ENCODE measurements at places on chromosomes 4 and X. TPM values are rescaled to one million over a fixed set of nuclear protein-coding genes. Genes with fewer than 3 reads are reported as not detected.

Gene FRMD7
- total RNA-seq = not detected

Gene SCD5
- total RNA-seq = 0.88 TPM

Gene PDLIM3
- 7.6 TPM for total RNA-seq

Gene TEX13C
- total RNA-seq = 0.09 TPM

Gene HPGDS
- total RNA-seq = not detected

Gene GJB1
- total RNA-seq = not detected

Gene DKK2
- total RNA-seq = 0.34 TPM

Gene HERC5
- 20.7 TPM for total RNA-seq

Gene ARMCX6
- total RNA-seq = 36.6 TPM

Gene RAB40AL
- total RNA-seq = not detected

Gene ARAF
- total RNA-seq = 48.3 TPM

Gene AMBN
- total RNA-seq = not detected

Gene PDCL2
- total RNA-seq = not detected

Gene DRD5
- total RNA-seq = not detected

Gene CCDC158
- not detected for total RNA-seq

GRCh38 chr4:120816296-120816965 is 106.1 kb downstream of the PRDM5 start:
- no peak for DNase-seq

DNA sequence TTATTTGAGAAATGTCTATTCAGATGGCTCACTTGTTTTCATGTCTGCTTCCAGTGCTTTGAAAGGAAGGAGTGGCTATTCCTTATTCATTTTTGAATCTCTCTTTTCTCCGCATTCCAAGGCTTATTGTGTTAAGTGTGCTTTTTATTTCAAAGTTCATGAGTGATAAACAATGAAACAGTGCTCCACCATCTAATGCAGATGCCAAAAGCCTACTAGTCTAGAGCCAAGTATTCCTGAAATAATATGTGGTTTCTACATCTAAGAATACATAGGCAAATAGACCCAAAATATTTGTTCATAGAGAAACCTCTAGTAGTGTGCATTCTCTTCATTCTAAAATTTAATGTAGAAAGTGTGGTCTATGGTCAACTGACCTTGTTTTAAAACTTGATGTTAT is 187.3 kb downstream of the GABRB1 start:
- DNase-seq = no peak

DNA sequence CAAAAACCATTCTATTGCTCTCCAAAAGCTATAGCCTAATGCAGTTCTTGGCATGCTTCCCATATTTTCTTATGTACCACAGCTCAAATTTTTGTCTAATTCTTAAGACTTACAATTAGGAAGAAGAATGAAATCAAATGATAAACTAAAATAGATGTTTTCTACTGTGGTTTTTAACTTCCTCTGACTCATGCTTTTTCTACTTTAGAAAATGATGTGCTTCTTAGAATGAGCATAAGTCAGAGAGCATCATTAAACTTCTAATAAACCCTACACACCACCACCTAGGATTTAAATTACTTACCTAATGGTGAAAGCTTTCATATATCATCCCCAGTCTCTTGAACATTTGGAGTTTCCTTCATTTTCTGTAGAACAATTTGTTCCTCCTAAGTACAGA is 217.0 kb upstream of the NDST3 start:
- DNase-seq = no peak

DNA sequence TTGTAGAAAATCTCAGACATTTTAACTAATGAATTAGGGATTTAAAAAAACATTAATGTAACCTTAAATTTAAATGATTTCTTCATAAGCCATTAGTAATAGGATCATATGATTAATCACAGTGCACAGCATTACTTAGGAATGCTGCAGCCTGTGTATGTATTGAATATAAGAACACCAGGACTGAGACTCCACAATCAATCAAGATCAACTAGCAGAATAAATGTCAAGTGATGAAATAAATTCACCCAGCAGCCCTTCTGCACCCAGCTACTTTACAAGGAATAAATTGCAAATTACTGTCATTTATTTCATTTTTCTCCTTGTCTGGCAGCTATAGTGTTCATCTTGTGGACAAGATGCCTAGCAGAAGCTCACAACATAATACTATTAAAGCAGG is 46.5 kb downstream of the NEIL3 start:
- DNase-seq = no peak

DNA sequence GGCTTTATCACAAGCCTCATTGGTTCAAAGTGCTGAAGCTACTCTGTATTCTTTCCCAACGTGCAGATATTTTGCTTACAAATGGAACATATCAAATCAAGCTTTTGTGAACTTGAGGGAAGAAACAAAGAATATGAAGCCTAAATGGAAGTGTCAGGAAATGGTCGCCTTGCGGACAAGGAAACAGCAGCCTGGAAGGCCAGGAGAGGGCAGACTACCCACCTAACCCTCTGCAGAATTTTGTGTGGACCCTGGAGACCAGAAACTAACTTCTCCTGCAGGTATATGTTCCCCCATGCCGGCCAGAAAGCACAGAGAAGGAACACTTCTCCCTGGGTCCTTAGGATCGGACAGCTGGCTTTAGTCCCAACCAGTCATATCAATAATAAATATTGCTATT is 1425.8 kb downstream of the PCDH7 start:
- no peak for DNase-seq

DNA sequence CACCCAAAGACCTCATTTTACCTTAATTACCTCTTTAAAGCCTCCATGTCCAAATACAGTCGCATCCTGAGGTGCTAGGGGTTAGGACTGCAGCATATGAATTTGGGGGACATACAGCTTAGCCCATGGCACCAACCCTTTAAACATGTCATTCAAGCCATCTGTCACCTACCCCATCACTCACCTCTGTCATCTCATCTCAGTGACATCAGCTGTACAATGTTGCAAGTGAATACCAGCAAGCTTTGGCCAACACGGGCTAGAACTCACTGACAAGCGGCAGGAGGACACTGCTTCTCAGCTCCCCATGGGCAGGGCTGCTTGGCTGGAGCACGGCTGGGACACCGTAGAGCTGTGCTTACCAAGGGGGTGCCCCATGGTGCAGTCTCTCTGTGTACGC is 107.5 kb downstream of the STK32B start:
- no peak for DNase-seq

DNA sequence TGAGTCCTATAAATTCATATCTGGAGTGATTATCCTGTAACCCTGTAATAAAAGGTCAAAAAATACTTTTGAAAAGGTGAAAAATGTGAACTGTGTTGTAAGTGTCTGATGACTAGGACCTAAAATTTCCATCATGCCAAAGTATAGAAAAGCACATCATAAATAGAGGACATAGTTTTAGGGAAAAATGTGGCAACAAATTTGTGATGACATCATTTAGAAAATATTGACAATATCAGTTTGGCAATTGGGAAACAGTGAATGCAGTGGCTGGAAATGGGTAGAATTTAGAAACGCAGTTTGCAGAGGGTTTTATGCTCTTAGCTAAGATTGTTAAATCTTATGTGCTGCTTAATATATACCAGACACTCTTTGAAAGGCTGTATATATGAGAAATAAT is 1464.8 kb downstream of the RAPGEF2 start:
- no peak for DNase-seq

DNA sequence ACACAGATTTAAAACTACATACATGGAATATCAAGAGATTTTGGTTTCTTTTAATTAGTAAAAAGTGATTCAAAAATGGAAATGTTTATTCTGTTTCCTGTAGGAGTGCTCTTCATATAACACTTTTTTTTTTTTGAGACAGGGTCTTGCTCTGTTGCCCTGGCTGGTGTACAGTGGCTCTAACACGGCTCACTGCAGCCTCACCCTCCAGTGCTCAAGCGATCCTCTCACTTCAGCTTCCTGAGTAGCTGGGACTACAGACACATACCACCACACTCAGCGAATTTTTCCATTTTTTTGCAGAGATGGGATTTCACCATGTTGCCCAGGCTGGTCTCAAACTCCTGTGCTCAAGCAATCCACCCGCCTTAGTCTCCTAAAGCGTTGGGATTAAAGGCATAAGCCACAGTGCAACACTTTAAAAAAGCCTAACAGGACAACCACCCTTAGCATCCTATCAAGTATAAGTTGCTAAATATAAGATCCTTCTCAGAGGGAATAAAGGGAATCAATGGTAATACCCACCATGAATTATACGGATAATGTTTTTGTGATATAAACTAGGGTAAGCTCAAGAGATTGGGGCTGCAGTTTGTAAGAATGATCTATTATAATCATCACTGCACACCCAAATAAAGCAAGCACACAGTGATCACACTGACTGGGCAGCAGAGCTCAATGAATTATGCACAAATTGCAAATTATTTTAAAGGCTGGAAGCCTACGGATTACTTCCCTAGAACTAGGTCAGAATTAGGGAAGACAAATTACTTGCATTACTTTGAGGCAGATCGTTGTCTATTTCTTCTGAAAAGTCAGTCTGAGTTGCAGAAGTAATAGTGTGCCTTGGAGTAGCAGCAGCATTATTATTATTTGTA is 76.6 kb downstream of the RPS3A start:
- no peak for DNase-seq

- DNase-seq = no peak
Measured at GRCh38 chr4:173318240-173318639, 15.9 kb downstream of the HMGB2 start.

DNA sequence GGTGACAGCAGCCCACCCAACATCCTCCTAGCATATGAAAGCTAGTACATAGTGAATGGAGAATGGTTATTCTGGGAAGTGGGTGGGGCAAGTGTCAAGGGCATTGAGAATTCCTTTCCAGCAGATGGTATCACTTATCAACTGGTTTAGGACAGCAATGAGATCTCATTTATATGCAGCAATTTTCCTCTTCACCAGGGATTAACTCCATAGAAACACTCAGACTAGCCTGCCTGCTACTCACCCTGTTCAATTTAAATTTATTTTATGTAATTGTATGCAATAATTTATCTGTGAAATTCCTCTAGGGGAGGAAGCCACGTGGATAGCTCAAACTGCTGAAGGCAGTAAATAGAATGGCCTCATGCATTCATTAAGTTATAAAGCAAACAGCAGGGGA is 101.6 kb upstream of the MID1IP1 start:
- no peak for DNase-seq

GRCh38 chr4:173076903-173077634 is 91.5 kb upstream of the GALNT7 start:
- DNase-seq = no peak

- DNase-seq = no peak
Measured at GRCh38 chr4:77451530-77451929, 154.1 kb upstream of the CXCL13 start.

GRCh38 chr4:136495076-136495475 is 1037.2 kb downstream of the PCDH18 start:
- DNase-seq = no peak

DNA sequence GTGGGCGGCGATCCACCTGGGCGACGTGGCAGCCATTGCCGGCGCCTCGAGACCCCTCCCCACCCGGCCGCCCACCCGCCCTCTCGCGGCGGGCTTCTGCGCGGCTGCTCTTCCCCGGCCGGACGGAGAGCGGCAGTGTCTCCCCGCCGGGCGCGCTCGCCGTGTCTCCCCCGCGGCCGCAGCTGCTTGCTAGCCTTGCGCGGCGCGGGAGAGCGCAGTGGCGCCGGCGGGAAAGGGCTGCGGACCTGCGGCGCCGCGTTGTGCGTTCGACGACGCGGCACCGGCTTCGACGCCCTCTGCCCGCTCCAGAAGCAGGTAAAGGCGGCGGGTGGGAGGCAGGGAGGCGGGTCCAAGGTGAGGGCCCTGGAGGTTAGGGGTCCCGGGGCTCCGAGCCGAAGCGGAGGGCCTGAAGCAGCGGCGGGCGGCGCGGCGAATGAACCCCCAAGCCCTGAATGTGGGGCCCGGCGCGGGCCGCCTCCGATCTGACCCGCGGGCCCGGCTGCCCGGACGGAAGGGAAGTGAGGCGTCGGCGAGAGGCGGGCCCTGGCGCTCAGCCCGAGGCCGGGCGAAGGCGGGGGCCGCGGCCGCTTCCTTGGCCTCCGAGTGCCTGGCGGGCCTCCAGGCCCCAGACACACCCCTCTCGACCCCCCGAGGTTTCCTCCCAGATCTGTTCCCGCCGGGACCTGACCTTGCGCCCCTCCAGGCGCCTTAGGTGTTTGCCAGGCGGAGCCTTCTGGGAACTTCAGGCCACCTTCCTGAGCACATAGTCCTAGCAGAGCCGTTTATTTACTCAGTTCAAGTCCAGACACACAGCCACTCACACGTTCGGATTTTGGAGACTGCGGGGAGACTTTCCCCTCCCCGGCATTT is at the start of gene N4BP2:
Gene N4BP2 (plus strand): TSS at position 135 of the 870 bp plus-strand sequence. CDS start 40,491 bp downstream, outside the sequence.
- no peak for DNase-seq

DNA sequence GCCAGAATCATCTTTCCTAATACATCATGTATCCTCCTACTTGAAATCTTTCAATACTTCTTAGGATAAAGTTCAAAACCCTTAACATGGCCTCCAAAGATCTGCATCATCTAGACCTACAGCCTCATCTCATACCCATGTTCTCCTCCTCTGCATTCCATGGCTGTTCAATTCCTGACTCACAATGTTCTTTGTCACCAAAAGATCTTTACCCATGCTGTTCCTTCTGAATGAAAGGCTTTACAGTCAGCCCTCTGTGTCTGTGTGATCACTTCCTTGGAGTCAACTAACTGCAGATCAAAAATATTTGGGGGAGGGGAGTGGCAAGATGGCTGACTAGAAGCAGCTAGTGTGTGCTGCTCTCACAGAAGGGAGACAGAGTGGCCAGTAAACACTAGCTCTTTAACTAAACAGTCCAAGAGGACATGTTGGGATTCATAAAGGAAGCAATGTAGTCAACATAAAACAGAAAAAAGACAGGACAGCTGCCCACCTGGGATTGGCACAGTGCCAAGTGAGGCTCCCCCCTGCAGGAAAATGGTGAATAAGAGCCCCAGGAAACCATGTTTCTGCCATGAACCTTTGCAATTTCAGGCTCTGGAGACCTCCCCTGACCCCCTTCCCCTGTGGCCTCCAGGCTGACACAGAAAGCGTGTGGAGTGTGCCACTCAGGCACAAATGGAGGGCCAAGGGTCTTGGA is 31.9 kb downstream of the CBR4 start:
- no peak for DNase-seq

GRCh38 chrX:24479924-24480323 is 14.8 kb downstream of the PDK3 start:
- DNase-seq = no peak

- DNase-seq = peak; percentile 46
Measured at GRCh38 chrX:154918060-154918483, 31.9 kb downstream of the F8A1 start.

DNA sequence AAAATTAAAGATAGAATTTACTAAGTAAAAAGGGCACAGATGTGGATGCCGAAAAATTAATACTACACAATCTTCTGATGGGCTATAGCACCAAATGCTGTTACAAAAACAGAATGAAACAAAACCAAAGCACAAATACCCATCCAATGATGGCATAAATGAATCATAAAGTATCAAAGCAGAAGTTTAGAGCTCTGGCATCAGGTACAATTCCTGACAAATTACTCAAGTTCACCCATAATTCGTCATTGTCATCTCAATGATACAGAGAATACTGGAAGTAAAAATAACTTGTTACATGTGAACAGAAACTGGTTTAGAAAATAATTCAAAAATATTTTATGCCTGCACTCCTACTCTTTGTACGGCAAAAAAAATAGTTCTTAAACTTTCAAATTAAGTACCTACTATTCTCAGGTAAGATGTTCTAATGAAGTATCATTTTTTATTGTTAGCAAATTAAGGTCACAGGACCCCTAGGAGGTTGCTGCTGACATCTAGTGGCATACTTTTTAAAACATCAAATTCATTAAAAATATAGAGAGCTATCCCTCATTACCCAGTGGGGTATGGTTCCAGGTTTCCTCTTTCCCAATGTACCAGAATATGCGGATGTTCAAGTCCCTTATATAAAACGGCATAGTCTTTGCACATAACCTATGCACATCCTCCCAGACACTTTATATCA is 126.1 kb downstream of the INPP4B start:
- DNase-seq = no peak

Measured in H1 (cell line).